Right renal pelvis (tissue), 4 donors: ENCODE measurements at places on chromosomes 12 and 14.

DNA sequence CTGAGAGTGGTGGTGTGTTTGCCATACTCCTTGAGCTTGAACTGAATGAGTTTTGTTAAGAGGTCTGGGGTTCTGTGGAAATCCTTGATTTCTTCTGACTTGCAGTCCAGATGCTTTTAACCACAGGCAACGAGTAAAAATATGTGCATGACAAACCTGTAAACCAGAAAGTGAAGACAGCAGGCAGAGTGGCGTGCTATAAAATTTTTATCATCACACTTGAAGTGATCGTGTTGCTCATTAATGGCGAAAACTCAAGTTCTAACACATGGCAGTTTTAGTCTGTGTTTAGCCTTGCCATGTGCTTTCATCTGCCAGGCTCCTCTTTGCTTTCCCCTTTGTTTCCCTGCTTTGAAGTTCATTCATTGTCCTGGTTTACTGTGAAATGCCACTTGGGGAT is 28.0 kb downstream of the TXNRD1 start:
- no peak for DNase-seq

DNA sequence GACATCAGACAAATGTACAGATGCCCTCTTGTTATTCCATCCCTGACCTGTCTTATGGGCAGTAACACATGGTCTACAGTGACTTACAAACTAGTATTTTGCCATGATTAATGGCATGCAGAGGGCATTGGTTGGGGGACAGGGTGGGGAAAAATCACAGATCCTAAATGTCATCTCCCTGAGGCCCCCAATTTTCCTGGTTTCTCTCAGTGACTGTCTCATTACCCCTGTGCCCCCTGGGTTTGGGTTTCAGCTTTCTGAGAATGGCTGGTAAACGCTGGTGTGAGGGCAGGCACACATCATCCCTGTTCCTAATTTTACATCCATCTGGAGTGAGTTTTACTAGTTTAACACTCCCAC is 10.1 kb downstream of the KRT76 start:
- no peak for DNase-seq

GRCh38 chr12:68245180-68246021 is 8.0 kb downstream of the IL22 start:
- peak; percentile 49 for DNase-seq

DNA sequence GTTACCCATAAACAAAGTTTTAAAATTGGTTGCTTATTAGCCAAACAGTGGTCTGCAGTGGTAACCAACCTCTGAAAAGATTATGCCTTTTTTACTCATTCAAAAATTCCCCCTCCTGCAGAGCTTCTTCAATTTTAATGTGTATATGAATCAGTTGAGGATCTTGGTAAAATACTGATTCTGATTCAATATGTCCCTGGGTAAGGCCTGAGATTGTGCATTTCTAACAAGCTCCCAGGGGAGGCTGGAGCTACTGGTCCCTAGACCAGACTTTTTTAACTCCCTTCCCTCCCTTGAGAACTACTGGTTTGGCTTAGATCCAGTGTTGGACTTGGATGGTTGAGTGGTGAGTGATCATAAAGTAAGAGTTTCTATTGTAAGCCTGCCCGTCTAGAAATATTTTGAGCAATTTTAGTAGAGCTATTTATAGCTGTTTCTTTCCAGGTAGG is 90.2 kb downstream of the FUT8 start:
- no peak for DNase-seq

DNA sequence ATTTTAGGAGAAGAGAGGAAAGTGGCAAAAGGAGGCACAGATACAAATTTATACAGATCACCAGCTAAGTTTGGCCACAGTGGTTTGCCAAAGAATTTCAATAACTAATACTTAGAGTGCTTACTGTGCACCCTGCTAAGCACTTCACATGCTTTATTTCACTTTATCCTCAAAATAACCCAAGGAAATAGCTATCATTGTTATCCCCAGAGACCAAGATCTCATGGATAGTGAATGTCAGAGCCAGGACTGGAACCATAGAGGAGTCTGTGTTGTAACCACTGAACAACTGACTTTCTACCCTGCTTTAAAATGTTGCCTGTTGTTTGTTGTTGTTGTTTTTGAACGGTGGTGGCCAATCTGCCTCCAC is 1.3 kb upstream of the TCP11L2 start:
- no peak for DNase-seq

DNA sequence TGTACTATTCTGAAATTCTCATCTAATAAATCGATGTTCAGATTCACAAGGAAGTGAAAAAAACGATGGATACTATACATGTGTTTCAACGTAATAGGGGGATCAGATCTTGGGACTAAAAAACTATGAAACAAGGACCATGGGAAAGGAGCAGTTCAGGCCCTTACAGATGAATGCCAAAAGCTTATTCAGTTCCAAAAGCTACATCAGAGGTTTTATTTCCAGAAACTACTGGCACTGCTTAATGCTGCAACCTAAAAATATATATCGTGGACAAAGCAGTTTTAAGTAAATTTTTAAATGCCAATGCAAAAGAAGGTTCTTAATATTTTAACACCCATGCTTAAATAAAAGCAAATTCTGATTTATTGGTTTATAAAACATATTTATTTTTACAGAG is 38.5 kb downstream of the LRIG3 start:
- DNase-seq = no peak

DNA sequence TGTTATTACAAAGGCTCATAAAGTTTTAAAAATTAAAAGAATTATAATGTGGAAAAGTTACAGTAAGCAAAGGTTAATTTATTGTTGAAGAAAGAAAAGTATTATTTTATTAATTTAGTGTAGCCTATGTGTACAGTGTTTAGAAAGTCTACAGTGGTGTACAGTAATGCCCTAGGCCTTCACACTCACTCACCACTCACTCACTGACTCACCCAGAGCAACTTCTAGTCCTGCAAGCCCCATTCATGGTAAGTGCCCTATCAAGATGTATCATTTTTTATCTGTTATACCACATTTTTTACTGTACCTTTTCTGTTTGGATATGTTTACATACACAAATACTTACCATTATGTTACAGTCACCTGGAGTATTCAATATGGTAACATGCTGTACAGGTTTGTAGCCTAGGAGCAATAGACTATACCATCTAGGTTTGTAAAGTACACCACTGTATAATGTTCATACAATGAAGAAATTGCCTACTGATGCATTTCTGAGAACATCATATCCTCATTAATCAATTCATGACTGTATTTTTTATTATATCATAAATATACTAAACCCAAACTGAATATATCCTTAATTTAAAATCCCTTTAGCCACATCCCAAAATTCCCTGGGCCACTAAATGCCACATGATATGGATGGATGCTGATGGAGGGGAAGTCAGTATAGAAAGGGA is 43.6 kb upstream of the NID2 start:
- no peak for DNase-seq

- DNase-seq = peak; percentile 20
Measured at GRCh38 chr12:87413784-87414183, 615.4 kb downstream of the C12orf50 start.

DNA sequence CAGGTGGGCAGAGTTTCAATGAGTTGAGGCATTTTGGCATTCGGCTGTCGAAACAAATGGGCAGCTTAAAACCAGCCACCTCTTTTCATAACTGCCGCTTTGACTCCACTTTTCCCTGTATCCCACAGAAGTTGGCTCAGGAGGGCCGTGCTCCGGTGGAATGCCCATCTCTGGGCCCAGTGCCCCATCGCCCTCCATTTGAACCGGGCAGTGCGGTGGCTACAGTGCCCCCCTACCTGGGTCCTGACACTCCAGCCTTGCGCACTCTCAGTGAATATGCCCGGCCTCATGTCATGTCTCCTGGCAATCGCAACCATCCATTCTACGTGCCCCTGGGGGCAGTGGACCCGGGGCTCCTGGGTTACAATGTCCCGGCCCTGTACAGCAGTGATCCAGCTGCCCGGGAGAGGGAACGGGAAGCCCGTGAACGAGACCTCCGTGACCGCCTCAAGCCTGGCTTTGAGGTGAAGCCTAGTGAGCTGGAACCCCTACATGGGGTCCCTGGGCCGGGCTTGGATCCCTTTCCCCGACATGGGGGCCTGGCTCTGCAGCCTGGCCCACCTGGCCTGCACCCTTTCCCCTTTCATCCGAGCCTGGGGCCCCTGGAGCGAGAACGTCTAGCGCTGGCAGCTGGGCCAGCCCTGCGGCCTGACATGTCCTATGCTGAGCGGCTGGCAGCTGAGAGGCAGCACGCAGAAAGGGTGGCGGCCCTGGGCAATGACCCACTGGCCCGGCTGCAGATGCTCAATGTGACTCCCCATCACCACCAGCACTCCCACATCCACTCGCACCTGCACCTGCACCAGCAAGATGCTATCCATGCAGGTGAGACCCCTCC is 5.0 kb upstream of the RNU7-1 start:
- DNase-seq = no peak

GRCh38 chr14:38951451-38951850 is 151.6 kb downstream of the SEC23A start:
- no peak for DNase-seq

- DNase-seq = no peak
Measured at GRCh38 chr14:73492670-73493069, 1.9 kb downstream of the RIOX1 start.

DNA sequence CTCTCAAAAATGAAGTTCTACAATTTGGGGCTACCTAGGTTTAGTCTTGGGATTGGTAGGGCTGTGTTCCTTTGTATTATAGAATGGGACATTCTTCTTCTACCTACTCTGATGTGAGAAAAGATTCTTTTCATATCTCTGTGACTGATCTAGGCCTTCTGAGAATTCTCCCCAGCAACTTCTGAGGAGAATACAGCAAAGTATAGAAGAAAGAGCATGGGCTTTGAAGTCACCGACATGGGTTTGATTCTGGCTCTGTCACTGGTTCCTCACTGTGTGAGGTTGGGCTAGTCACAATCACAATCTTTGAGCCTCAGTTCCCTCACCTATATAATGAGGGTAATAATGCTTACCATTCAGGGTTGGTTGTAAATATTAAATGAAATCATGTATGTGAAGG is 5.0 kb downstream of the ATN1 start:
- DNase-seq = no peak

DNA sequence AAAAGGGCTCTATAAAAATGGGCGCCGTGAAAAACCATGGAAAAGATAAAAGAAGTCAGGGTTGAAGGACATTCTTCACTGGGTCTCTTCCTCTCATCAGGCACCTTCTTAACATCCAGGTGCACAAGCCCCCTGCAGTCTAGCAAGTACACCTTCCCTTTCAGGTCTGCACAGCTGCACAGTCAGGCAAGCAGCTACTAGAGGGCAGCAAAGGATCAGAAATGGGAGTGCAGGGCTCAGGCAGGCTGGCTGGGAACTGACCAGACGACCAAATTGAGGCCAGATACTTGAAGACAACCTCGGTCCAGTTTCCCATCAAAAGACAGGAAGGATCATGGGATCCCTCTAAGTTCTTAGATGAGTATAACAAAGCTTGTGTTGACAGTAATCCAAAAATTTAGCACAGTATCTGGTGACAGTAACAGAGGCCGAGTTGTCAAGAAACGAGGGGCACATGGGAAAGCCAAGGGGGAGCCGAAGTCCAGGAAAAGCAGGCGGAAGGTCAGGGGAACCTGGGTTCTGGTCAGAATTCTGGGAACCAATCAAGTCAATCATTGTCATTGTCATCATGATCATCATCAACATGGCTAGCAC is 10.1 kb upstream of the GRIP1 start:
- DNase-seq = peak; percentile 50

- DNase-seq = no peak
Measured at GRCh38 chr14:23538785-23539184, 12.8 kb downstream of the ZFHX2 start.

DNA sequence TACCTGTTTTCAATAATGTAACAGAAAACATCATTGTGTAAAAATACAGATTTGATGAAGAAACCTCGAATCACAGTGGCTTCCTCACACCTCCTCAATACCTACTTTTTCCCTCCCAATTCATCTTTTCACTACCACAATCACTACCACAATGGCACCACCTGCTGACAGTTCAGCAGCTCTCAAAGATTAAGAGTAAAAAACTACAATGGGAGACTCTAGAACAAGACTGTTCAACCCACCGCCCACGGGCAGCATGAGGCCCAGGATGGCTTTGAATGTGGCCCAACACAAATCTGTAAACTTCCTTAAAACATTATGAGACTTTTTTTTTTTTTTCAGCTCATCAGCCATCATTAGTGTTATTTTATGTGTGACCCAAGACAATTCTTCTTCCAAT is 15.2 kb downstream of the MED6 start:
- DNase-seq = no peak
